ENCODE measurements at places on chromosomes 3 and 15.
A peak's percentile ranks its signal among the peaks of the same experiment; 100 is the strongest.

DNA sequence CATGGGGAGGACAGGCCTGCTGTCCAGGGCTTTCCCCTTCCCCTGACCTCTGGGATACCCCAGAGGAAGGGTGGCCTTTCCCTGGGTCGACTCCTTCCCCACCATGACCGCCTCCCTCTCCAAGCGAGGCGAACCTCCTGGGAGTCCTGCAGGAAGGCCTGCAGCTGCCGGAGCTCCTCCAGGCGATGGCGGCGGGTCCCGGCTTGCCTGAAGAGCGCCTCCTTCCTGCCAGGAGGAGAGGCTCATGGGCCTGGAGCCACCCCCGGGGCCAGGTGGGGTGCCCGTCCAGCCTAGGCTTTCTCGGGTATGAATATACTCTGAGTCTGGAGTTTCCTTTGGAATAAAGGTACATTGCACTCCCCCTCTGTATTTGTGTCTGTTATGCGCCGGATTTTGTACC is 20.1 kb downstream of the PLA2G4B start:
- no peak for DNase-seq

DNA sequence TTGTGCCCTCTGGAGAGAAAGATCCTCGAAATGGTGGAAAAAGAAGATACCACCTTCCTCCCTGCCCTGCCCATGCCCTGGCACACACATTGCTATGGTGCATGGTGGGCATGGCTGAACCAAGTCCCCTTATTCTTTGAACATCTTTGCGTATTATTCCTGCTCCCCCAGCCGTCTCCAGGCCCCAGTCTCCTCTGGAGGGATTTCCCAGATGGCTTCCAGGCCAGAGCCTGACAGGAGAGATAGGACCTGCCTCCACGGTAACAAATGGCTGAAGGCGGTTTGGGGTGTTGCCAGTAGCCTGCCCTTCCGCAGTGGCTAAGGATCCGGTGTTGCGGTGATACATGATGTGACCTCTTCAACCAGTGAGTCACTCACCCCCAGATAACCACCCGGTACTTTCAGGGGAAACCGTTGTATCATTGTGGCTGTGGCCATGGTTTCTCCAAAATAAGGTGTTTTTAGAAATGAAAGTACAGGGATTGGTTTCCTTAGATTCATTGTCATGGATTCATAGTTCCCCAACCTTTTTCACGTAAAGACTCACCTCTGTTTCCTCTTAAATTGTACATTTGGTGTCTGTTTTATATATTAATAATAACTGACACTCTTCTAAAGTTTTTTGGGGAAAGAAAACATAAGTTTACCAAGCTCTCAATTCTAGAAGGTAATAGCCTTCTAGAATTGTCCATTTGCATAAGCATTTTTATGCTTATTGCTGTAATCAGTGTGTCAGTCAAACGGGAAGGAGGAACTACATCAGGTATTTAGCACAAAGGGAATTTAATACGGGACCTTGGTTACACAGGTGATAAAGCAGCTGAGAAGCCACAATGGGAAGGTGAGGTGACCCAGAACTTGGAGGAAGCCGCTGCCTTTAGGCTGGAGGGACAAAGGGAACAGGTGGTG is 25.9 kb downstream of the SMAD3 start:
- DNase-seq = peak; percentile 60

DNA sequence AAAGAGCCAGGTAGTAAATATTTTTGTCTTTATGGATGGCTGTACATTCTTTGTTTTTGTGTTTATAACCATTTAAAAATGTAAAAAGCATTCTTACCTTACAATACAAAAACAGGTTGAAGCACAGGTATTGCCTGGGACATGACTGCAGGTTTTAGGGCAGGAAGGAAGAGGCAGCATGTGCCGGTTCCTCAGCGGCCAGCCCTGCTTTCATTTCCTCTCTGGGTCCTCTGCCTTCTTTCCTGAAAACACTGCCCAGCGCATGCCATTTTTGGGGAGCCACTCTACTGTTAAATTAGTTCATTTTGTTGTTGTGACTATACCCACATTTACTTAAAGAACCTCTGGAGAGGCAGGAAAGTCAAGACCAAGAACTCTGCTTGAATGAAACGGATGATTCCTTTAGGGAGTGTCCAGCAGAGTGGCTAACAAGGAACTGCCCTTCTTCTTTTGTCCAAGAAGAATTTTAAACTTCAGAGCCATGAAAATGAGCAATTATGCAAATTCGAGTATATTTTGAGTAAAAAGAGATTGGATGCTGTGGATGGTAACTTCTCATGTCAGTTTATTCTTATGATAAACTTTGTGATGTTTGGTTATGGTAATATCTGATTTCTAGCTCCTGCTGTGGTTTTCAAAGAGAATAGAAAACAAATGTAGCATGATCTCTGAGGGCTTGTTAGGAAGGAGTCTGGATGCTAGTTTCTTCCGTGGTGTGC is 52.7 kb downstream of the SACM1L start:
- DNase-seq = no peak

- DNase-seq = no peak
Observed at GRCh38 chr3:132549890-132550578, 47.0 kb upstream of the ACKR4 start.
